ENCODE measurements at places on chromosomes 7 and 10. TPM values are rescaled to one million over a fixed set of nuclear protein-coding genes. Genes with fewer than 3 reads are reported as not detected.

GRCh38 chr7:69276011-69276729 lies 322.1 kb upstream of the AUTS2 start:
- DNase-seq: no peak

- no peak for DNase-seq
Measured at GRCh38 chr7:82202965-82203364, 240.6 kb downstream of the CACNA2D1 start.

DNA sequence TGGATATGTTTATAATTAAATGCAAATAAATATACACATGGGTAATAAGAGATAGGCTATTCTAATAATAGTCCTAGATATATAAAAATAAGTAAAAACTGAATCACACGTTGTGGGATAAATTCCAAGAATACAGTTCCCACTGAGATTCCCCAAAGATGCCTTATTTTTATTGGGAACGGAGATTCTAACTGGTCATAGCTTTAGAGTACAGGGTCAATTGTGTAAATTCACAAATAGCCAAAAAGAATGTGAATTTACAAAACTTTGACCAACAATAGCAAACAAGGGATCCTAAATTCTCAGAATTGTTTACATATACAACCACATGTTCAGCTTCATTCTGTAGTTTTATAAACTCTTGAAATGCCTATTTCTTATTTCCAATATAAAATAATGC lies 65.0 kb downstream of the VSTM4 start:
- DNase-seq: no peak

DNA sequence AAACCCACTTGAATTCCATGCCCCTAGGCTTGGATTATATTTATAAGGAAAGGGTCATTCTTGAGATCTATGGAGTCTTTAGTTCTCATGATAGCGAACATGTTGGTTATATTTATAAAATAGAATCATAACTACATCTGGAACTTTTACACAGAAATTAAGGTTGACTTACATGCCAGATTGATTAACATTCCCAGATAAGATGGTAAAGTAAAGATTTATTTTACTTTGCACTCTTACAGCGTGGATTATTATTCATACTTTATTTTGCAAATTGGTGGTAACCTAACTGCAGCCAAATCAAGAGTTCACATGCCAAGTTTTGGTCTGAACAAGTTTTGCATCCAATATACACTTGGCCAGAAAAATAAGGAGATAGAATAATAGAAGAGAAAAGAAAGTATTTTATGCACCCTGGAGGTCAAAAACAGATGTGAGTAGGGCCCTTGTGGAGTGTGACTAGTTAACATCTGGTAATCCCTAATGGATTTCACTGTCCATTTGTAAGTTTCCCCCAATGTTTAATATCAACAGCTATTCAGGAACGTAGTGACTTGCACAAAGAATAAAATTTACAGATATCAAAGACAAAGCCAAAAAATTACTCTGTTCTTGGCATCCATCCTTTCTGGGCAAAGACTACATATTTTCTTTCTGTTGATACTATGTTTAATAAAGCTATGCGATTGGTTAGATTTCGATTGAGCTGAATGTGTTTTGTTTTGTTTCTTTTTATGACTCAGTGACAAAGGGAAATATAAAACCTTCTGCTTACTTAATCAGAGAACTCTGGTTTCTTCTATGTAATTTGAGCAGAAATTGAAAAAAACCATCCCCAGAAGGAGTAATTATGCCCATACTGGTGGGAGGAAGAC lies 10.1 kb upstream of the TMEM26 start:
- no peak for DNase-seq

DNA sequence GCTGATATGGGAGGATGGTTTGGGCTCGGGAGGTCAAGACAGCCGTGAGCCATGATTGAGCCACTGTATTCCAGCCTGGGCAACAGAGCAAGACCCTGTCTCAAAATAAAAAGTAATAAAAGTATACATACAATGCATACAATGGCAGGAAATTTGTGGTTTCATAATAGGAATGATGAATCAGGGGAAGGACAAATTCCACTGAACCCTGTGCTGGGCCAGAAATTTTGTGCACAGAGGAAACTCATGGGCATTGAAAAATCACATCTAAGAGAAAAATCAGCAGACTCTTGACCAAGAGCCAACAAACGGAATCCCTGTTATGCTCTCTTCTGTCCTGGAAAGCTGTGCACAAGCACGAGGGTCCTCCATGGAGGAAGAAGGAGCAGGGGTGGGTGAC lies 35.1 kb downstream of the SEM1 start:
- DNase-seq: no peak

DNA sequence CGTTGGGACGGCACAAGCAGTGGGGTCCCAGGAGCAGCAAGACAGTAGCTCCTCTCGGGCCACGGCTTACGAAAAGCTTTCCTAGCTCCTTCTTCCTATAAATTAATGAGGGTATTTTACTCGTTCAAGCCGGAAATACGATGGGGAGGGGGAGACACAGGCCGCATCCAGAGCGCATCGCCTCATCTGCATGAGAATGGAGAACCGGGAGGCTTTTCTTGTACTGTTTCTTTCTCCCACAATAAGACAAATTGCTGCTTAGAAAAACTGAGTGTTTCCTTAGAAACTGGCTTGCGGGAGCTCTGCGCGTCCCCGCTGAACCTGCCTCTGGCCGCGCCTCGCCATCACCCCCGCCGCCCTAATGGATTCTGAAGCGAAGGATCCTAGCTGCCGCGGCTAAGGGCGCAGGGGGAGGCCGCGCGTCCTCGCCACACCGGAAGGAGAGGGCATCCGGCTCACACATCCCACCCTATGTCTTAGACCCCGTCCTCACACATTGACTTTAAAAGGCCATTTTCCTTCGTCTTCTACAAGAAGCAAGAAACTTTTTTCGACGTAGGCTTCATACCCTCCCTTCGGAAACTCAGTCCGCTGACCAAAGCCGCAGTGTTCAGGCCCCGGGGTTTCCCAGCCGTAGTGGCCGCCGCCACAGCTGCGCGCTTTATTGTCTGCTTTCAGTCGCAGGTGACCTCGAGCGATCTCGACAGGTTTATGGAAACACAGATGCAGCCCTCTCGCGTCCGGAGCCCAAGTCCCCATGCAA lies 8.8 kb downstream of the NXPH1 start:
- no peak for DNase-seq

- no peak for DNase-seq
Measured at GRCh38 chr10:5291501-5292195, 73.1 kb upstream of the UCN3 start.

GRCh38 chr7:47411901-47412300 lies 170.0 kb downstream of the TNS3 start:
- DNase-seq: no peak

GRCh38 chr7:130667593-130668257 lies 823 bp downstream of the COPG2 start:
- no peak for DNase-seq

DNA sequence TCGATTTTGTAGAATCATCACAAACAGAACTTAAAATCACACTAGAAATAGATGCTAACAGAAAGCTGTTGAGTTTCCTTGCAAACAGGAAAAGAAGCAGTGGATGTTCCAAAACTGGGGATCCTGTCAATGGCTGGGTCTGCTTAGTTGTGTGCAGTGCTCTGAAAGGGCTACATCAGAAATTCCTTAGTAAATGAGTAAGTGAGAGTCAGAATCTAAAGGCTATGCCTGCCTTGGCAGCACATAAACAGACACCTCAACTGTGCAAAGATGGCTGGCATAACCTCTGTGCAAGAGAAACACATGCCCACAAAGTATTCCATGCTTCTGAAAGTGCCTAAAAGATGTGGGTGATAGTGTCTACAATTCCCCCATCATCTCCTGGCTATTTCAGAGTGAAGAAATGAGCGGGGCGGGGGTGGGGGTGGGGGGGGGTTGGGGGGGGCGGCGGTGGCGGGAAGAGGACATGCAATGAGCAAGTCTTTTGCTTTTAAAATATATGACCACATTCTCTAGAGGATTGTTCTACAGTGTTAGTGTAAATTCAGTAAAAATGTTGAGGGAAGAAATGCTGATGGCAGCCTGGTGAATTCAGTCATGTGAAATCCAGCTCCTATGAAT lies 138.1 kb upstream of the LAMB4 start:
- DNase-seq: no peak

GRCh38 chr7:134104166-134104565 lies 23.0 kb upstream of the LRGUK start:
- DNase-seq: no peak

Gene TET1
- total RNA-seq: 2.2 TPM

Gene CRHR2
- total RNA-seq: not detected

Gene PRPS1L1
- not detected for total RNA-seq
